Ammon's horn (tissue), 1 donor: ENCODE measurements at places on chromosomes 2 and 18.
A peak's percentile ranks its signal among the peaks of the same experiment; 100 is the strongest.

DNA sequence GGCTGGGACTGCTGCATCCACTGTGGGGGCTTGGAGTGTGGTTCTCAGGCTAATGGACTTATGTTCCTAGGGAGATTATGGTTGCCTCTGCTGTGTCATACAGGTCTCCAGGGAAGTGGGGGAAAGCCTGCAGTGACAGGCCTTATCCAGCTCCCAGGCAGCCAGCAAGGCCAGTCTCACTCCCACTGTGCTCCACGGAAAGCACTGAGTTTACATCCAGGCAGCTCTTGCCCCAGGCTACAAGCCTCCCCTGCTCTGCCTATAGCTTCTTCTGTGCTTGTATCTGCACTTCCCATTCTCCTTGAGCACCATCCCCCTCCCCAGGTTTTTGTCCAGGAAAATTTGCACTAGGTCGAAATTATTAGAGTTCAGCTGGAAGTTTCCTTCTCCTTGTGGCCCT is 231.9 kb downstream of the ZRANB3 start:
- no peak for DNase-seq

DNA sequence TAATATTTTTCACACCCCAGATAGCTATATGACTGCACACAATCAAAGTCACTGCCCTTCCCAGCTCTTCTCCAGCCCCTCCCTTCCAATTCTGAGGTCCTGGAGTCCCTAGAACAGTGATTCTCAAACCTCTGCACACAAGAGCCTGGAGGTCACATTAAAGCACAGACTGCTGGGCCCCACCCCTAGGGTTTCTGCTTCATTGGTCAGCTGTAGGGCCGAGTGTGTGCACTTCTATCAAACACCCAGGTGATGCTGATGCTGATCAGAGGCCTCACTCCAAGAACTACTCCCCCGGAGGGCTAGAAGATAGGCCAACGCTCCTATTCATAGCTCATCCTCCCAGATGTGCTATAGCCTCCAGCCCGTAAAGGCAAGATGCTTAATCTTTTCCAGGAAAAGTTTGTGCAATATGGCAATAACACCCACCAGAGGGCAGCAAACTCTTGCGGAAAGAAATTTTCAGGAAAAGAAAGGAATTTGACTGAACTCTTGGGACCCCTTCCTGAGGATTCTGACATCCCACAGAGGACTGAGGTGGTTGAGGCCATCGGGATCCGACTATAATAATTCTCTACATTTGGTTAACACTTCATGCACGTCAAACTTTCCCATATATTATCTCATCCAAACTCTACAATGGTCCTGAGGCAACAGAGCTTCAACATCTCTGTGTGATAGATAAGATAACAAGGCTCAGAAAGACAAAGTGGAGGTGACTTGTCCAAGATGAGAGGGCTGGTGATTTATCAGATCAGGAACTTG is 194.2 kb upstream of the PKDCC start:
- peak; percentile 52 for DNase-seq

- DNase-seq: peak; percentile 36
Observed at GRCh38 chr2:9556121-9556743, 602 bp upstream of the ADAM17 start.

DNA sequence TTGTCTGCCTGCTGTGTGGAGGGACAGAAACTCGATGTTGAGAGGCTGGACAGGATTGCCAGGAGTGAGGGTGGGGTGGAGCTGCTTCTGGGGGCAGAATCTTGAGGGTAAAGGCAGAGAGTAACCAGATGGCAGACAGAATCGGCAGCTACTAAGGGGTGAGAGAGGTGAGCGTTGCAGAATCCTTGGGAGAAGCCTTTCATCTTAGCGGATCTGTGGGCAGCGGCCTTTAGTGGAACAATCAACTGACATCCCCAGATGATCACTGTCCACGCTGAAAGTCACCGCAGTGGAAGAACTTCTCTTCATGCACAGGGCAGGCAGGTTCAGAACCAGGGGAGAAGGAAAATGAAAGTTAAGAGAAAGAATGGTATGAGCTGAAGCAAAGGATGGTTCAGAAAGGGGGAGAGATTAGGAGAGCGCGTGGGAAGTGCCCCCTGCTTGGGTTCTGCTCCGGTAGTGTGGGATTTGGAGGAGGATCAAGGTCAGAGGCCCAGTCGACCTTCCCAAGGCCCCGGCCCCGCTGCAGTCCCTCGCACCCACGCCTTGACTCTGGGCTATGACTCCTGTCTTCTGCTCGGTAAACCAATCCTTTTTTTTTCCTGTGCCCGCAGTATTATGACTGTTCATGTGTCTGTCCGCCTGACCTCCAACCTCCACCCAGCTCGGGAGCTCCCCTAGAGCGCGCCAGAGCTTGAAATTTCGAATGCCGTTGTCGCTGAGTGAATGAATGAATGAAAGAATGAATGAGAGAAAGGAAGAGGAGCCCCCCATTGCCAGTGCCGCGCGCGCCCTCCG is 584 bp downstream of the BOLA3 start:
- DNase-seq: no peak

DNA sequence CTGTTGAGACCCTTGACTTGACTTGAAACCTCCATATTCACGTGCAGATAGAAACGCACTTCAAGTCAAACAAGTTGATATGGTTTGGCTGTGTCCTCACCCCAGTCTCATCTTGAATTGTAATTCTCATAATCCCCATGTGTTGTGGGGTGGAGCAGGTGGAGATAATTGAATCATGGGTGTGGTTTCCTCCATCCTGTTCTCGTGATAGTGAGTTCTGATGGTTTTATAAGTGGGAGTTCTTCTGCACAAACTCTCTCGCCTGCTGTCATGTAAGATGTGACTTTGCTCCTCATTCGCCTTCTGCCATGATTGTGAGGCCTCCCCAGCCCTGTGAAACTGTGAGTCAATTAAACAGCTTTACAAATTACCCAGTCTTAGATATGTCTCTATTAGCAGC is 21.4 kb downstream of the SLC3A1 start:
- DNase-seq: no peak

DNA sequence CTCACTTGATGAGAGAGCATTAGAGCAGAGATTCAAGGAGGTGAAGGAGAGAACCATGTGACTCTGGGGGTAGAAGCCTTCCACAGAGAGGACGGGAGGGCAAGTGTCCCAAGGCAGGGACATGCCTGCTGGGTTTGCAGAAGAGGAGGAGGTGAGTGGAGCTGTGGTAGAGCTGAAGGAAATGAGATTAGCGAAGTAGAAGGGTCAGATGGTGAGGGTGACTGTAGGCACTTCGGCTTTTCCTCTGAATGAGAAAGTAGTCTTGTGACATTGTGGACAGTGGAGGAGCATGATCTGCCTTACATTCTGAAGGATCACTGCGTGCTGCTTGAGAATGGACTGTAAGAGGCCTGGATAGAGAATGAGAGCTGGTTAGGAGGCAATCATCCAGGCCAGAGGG is 126.0 kb downstream of the NXPH2 start:
- no peak for DNase-seq

- DNase-seq: no peak
Observed at GRCh38 chr2:9488583-9489547, 14.5 kb downstream of the IAH1 start.

GRCh38 chr18:28399781-28400362 is 222.9 kb upstream of the CDH2 start:
- no peak for DNase-seq

GRCh38 chr2:20496076-20496872 is 49.4 kb downstream of the RHOB start:
- no peak for DNase-seq

GRCh38 chr2:128501006-128501690 is 182.5 kb upstream of the HS6ST1 start:
- no peak for DNase-seq

DNA sequence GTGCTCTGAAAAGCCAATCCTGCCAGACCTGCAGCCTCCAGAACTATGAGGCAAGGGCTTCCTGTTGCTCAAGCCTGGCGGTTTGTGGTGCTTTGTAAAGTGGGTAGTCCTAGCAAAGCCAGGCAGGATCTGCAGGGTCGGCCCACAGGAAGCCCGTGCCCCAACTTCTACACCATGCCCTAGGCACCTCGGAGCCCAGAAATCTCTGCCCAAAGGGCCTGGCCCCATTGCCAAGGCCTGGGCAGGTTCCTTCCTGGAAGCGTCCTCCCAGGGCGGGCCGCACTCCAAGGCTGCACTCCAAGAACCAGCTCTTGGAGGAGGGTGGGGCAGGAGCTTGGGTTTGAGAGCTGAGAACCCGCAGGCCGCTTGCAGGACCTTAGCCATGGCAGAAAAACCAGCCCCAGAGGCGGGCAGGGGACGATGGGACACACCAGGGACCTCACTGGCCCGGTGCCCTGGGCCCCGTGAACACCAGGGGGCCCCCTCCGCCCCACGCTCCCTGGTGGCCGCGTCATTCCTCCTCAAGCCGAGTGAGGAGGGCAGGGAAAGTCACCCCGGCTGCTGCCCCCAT is 37.2 kb upstream of the ID2 start:
- DNase-seq: no peak

DNA sequence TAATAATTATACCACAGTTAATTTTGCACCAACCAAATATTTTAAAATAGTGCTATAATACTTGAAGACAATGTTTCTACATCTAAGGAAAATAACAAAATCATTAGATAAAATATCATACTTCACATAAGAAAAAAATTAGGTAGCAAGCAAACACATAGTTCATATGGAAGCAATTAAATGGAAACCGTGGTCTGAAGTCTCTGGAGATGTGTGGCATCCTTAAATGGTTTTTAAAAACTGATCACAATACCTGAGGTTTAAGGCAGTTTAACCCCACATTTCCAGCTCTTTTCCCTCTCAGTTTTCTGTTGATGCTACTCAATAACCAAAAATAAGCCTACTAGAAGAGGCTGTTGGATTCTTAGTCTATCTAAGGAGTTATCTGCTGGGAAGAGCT is 71.3 kb downstream of the ASXL2 start:
- DNase-seq: no peak

GRCh38 chr2:241902357-241902991 is 32.9 kb downstream of the RTP5 start:
- no peak for DNase-seq

- no peak for DNase-seq
Observed at GRCh38 chr2:148306027-148306426, 285.1 kb downstream of the MBD5 start.

GRCh38 chr2:84880645-84881521 is at the start of gene TRABD2A:
Gene TRABD2A (minus strand): TSS chr2:84881084. CDS start chr2:84881039, 45 bp downstream.
- no peak for DNase-seq

- DNase-seq: no peak
Observed at GRCh38 chr2:47334356-47335136, 68.4 kb upstream of the MSH2 start.

DNA sequence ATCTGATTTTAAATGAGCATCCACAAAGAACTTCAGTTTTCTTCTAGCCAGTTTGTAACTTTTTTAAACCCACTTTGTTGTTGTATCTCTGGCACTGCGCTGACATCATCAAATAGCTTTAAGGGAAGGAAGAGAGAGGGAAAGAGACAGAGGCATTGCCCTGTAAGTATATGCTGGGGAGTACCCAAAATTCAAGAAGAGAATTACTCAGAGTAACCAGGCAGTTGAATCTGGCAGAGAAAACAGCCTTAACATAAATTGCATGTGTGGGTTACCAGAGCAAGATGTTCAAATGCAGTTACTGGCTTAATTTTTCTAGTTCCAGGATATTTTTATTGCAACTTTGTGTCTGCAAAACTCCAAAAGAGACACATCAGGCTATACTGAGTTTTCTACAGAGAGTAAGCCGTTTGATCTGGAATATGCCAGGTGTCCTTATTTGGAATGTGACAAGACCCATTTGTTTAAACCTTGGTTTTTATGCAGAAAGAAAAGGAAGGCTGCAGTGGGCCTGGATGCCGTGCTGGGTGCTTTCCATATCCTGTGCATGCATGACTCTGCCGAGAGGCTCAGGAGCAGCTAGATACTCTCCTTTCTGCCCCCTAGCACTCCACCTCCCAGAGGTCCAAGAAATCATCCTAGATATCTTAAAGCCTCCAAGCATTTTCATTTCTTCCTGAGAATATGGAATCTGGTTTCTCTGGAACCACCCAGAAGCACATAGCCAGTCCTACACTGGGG is 93.7 kb downstream of the MAPRE2 start:
- DNase-seq: no peak

DNA sequence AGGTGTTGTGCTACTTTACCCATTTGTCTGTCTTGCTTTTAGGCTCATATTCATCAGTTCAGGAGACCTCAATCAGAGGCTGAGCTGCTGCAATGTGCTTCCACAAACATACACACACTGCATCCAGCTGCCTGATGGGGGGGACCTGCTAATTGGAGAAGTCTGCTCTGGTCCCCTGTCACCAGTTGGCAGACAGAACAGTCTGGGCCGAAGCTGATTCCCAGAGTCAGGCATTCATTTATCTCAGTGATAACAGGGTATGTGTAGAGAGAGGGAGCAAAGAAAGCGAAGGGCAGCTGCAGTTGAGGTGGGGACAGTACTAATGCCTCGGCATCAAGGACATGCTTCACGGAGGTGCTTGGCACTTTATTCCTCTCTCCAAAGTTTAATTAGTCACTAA is 584.3 kb upstream of the PIK3C3 start:
- no peak for DNase-seq

- no peak for DNase-seq
Observed at GRCh38 chr2:48474574-48475298, 55.2 kb upstream of the STON1 start.
